ENCODE measurements at places on chromosomes 3 and 15. TPM values are rescaled to one million over a fixed set of nuclear protein-coding genes. Genes with fewer than 3 reads are reported as not detected.

Gene GRAMD1C
- total RNA-seq, result 1.4 TPM

Gene ANKUB1
- total RNA-seq, result not detected

Gene CYP19A1
- total RNA-seq, result 0.25 TPM

Gene ACP3
- total RNA-seq, result not detected

Gene GOLGB1
- total RNA-seq, result 19.3 TPM

Gene PLXNB1
- total RNA-seq, result 13.2 TPM

Gene DNAH12
- 0.12 TPM for total RNA-seq

Gene LDHAL6B
- total RNA-seq, result not detected

Gene PDIA5
- total RNA-seq, result 24.2 TPM

Gene COL8A1
- not detected for total RNA-seq

Gene MEGF11
- total RNA-seq, result 0.40 TPM

Gene RBPMS2
- total RNA-seq, result 8.4 TPM

Gene AHSG
- total RNA-seq, result not detected

Gene ITIH4
- total RNA-seq, result 0.84 TPM

Gene ATG3
- 44.6 TPM for total RNA-seq

Gene EEF1AKMT4
- total RNA-seq, result 12.2 TPM

Gene SMCO1
- total RNA-seq, result not detected

Gene SLC9C1
- not detected for total RNA-seq

Measured in A549 treated with DMSO at 1 μM for 4 hours (cell line).